ENCODE measurements at places on chromosomes 2 and 18.

DNA sequence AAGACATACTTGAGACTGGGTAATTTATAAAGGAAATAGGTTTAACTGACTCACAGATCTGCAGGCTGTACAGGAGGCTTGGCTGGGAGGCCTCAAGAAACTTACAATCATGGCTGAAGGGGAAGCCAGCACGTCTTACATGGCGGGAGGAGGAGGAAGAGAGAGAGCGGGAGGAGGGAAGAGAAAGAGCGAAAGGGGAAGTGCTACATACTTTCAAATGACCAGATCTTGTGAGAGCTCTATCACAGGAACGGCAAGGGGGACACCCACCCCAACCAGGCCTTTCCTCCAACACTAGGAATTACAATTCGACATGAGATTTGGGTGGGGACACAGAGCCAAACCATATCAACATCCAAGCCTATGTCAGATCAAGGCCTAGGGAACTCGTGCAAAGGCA, 24.2 kb downstream of the MYL12B start:
- no peak for DNase-seq

DNA sequence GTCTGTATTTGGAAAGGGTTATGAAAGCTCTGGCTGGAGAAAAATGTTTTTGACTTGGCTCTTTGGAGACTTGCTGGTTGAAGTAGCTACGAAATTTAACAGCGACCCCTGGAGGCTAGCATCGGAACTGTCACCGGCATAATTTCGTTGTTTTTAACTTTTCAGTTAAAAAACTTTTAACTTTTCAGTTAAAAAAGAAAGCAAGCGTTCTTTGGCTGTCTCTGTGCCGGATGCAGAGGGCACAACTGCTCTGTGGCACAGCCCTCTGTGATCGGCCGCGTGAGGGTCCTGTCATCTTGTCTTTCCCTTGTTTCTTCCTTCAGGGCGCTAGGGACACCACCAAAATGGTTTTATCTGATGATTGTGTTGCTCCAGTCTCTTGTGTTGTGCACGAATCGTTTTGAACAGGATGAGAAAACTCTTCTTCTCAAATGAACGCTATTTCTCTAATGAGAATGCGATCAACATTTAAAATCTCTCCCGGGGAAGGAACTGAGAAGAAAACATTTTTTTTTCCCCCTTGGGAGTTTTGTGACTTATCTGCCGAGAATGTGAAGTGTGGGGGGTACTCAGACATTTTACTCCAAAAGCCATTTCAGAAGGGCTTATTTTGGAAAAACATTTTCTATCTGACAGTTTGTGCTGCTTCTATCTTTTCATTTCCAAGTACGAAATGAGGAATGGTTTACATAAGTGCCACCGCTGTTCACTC, 57.1 kb downstream of the ADCYAP1 start:
- DNase-seq, result peak; percentile 49

DNA sequence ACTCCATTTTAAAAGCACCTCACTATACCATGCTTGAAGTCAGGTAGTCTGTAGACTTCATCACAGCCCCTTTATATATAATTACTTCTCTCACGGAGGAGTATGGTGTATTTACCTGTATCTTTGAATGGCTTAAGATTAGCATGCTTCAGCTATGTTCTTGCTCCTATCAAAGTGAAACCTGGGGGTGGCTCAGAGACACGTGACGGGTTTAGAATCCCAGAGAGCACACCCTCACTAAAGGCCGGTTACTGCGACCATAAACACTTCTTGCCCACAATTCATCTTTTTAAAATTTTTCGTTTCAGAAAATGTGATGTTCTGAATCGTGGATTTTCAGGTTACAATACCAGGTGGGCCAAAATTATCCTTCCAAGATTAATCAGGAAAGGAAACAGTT, 3.6 kb downstream of the IAH1 start:
- DNase-seq, result no peak

DNA sequence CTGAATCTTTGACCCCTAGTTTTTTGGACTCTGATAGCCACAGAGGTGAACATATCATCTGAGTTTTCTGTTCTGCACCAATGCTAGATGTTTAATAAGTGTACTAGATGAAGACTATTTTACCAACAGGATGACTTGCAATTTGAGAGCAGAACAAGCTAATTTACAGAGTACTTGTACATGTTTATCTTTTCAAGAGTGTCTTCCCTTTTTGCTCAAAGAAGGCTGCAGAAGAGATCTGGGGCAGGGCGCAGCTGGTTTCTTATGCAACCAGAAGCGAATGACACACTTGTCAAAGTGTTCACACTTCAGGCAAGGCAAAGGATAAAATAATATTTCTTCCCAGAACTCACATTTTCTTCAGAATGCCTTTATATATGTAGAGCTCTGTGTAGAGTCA, 86.0 kb downstream of the VWA3B start:
- DNase-seq, result no peak

DNA sequence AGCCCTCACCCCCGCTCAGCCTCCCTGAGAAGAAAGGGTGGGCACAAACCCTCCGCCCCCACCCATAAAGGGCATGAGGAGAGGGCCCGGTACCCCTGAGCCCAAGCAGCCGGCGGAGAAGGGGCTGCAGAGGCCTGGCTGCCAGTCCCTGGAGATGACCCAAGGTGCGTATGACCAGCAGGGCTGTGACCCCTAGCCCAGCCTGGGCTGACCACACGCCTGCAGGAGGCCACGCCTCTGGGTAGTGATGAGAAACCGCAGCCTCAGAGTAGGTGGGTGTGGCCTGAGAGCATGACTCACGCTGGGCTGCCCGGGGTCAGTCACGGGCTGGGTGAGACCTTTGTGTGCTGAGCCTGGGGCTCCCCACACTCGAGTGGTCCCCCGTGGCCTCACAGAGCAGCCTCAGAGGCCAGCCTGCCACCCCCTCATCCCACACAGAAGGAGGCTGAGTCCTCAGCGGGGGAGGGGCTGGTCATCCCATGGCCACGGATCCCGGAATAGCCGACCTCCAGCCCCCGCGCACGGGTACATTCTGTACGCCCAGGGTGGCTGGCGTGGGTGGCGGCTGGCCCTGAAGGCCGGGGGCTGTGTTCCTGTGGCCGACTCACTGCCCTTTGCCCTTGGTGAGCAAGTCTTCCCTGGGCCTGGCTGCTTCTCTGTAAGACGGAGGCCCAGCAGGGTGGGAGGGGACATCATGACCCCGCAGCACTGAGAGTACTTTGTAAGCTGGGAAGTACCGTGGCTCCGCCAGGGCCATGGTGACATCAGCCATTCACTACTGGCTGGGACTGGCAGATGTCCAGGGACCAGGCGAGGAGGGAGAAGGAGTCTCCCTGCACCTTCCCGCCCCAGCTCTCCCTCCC, 110.8 kb upstream of the OTOS start:
- peak; percentile 98 for DNase-seq

DNA sequence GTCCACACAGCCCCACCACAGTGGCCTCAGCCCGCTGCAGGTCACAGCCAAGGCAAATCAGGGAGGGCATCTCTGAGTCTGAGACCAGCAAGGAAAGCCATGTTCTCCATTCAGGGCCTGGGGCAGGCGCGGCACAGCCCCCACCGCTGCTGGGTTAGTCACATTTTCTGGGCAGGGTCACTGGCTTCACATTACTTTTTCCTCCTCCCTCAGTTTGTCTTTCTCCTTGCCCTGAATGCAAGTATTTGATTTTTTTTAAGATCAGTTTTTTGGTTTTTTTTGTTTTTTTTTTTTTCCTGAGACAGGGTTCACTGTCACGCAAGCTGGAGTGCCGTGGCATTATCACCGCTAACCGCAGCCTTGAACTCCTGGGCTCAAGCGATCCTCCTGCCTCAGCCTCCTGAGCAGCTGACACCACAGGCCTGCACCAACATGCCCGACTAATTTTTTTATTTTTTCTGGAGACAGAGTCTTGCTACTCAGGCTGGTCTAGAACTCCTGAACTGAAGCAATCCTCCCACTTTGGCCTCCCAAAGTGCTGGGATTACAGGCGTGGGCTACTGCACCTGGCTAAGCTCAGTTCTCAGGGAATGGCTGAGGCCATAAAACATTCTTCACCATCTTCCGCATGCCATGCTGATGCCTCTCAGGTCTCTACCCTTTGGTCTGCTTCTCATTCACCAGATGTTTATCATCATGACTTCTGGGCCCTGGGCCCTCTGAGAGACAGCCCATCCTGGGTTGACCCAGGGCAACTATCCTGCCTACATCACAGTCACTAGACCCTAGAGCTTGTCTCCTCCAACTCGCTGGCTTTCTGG, 628 bp upstream of the CAPG start:
- peak; percentile 74 for DNase-seq
